ENCODE measurements at places on chromosomes 3 and 15.
A peak's percentile ranks its signal among the peaks of the same experiment; 100 is the strongest.

DNA sequence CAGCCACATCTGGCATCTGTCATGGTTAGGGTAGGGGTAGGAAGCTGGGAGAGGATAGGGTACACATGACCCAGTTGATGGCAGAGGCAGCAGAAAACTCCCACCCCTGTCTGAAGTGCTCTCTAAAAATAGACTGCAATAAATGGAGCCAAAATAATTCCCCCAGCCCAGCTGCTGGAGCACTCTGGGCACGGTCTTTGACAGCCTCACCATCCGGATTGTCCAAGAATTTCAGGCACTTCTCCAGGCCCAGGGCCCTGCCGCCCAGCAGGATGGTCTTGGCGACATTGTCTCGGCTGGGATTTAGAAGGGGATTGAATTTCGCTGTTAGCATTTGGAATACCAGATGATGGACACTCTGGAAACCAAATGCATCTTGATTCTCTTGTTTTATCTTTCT is 103.7 kb downstream of the IQSEC1 start:
- DNase-seq, result no peak

DNA sequence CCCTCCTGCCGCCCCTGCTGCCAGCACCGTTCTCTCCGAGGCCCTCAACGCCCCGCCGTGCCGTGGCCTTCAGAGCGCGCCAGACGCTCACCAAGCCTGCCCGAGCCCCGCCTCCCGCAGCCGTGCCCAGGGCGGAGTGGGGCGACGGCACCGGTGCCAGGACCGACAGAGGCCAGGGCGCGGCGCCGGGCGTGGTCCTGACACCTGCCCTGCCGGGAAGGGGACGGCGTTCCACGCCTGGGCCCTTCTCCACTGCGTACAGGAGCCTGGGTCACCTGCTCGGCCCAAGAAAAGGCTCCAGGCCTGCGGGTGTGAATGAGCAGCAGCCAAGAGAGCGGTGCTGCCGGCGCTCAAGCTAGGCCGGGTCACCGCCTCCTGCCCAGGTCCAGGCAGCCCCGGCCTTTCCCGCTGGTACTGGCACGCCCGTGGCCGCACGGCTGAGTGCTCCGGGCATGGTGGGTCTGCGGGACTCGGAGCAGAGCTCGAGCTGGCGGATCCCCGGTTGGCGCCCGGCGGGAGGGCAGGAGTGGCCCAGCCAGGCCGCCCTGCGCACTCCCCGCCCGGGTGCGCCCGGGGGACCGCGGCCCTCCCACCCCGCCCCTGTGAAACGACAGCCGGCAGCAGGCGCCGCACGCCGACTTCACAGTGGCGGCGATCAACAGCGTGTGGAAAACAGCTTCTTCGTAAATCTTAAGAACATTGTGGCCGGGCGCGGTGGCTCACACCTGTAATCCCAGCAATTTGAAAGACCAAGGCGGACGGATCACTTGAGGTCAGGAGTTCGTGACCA is 4.2 kb downstream of the OCA2 start:
- DNase-seq, result peak; percentile 29

DNA sequence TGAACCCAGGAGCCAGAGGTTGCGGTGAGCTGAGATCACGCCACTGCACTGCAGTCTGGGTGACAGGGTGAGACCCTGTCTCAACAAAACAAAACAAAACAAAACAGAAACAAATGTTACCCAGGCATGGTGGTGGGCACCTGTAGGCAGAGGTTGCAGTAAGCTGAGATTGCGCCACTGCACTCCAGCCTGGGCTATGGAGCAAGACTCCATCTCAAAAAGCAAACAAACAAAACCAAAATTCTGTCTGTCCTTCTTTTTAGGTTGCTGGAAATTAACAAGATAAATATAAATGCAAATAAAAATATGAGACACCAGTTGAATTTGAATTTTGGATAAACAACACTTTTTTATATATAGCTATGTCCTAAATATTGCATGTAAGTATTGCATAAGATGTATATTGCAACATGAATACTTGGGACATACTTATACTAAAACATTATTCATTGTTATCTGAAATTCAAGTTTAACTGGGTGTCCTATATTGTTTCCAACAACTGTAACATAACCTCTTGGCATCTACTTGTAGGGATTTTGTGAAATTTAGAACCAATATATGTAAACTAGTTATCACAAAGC is 4.7 kb upstream of the CEP97 start:
- DNase-seq, result no peak

GRCh38 chr3:73136941-73137340 is 75.5 kb downstream of the EBLN2 start:
- DNase-seq, result no peak

- no peak for DNase-seq
Measured at GRCh38 chr3:174270841-174271240, 588.3 kb upstream of the NAALADL2 start.

GRCh38 chr3:167288737-167289136 is 91.4 kb downstream of the ZBBX start:
- no peak for DNase-seq

GRCh38 chr3:75985432-75985831 is 200.1 kb upstream of the ZNF717 start:
- DNase-seq, result no peak

DNA sequence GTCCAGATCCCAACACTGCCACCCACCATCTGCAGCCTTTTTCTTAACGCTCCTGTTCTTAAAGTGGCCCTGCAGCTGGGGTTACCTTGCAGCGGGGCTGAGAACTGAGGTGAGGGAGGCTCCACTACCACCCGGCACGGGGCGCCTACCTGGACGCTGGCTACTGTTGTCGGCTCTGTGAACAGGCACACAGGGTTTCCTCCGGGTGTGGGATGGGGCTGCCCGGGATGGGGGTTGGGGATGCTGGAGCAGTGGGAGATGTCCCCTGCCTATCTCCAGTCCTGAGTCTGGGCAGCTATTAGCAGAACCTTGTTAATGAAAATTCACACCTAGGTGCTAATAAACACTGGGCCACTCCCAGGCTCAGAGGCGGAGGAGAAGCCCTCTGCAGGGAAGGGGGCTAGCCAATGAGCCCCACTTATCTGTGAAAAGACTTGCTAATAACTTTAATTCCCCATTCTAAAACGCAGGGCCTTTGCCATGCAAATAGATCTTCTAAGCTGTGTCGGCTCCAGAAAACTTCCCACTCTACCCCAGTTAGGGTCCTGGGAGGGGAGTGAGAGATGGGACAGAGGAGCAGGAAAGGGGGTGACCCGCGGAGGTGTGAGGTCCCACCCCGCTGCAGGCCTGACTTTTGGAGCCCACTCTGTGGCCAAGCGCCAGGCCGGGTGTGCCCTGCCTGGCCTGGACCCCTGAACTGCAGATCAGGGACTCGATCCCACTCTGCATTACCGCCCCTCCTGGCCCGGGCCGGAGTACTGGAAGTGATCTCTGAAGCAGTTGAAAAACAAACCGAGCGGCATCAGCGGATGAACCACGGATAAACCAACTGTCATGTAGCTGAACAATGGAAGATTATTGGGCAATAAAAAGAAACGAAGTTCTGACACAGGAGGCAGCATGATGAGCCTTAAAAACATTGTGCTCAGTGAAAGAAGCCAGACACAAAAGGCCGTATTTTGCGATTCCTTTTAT is 3.1 kb downstream of the MESP1 start:
- no peak for DNase-seq

GRCh38 chr15:63857461-63857856 is 23.7 kb upstream of the HERC1 start:
- no peak for DNase-seq

- DNase-seq, result no peak
Measured at GRCh38 chr3:39108200-39108710, 775 bp downstream of the TTC21A start.

- DNase-seq, result no peak
Measured at GRCh38 chr3:147807776-147808175, 398.6 kb downstream of the ZIC1 start.

- no peak for DNase-seq
Measured at GRCh38 chr15:58701376-58701775, 48.1 kb downstream of the ADAM10 start.

- DNase-seq, result no peak
Measured at GRCh38 chr3:179181021-179181472, 32.9 kb downstream of the PIK3CA start.

DNA sequence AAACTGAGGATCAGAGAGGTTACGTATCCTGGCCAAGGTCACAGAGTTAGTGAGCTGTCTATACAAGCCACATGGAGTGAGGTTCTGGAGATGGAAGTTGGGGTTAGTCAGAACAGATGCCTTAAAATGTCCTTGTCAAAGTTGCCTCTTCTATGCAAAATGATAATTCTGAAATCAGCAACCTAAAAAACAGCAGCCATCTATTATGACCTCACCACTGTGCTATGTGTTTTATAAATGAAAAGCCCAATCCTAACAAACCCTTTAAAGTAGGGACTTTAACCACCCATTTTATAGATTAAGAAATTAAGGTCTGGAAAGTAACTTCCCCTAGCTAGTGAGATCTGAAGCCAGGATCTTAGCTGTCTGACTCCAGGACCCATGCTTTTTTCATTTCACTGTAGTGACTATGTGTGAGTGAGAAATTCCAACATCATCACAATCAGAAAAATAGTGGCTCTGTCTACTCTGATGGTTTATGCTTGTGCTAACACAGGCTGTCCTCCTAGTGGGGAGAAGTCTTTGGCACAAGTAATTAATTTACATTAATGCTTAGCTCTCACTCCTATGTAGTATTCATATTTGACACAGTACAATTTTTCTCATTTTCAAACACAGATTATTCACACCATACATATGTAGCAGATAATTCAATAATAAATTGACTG is 143.6 kb downstream of the ANO10 start:
- no peak for DNase-seq

- DNase-seq, result no peak
Measured at GRCh38 chr15:96457841-96458240, 127.3 kb downstream of the NR2F2 start.

DNA sequence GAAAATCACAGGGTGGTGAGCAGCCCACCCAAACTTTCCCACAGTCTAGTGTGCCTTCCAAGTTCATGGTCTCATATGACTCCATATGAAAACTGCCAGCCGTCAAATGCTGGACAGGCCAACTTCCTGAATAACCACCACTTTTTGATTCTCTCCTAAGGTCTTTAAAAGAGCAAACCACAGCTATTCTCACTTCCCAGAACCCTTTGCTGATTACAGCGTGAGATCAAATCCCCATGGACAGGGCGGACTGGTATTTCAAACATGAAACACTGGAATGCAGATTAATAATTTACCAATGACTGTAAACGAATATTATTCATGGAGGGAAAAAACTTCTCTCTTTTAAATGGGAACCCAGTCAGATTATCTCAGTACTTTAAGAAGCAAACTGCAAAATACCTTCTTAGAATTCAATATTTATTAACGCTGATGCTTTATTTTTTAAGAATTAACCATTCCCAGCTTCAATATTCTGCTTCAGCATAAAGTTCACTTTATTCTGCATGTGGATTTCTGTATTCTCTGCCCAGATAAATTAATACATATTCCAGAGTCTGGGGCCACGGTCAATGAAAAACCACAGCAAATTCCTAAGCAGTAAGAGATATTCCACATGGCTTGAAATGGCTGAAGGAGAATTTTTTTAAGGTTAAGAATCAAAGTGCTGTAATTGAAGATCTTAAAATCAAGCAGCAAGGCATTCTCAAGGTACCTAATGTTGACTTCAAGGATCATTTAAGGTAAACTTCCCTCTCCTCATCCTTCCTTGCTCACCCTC is 42.9 kb downstream of the MYO1E start:
- DNase-seq, result no peak

DNA sequence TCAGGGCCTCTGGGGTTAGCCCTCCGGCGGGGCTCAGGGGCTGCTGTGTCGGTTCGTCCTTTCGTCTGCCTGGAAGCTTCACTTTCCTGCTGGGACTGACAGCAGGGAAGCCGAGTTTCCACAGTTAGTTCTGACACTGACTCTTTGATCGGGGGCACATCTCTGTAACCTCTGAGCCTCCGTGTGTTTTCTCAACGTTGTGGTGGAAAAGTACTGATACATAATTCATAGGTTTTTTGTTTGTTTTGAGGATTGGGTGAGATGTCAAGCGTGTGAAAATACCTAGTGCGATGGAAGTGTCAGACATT is 481 bp downstream of the AP4E1 start:
- no peak for DNase-seq

DNA sequence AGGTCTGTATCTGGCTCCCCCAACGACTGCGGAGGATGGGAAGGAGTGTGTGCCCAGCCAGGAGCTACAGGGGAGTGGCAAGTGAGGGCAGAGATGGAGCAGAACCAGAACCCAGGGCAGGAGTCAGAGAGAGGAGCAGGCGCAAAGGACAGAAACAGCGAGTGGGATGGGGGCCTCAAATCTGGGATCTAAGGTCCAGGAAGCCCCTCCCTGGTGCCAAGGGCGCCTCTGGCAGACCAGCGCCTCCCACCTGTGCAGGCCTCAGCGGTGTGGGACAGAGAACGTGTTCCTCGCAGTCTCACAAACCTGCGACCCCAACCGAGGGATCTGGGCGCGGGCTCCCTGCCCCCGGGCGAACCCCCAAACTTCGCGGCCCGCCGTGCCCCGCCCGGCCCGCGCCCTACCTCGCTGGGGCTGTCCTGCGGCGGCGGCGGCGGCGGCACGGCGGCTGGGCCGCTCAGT is 301 bp downstream of the PCBP4 start:
- no peak for DNase-seq

GRCh38 chr3:170735821-170736220 is 134.2 kb downstream of the RPL22L1 start:
- no peak for DNase-seq

- no peak for DNase-seq
Measured at GRCh38 chr3:144181062-144181461, 209.4 kb downstream of the DIPK2A start.

DNA sequence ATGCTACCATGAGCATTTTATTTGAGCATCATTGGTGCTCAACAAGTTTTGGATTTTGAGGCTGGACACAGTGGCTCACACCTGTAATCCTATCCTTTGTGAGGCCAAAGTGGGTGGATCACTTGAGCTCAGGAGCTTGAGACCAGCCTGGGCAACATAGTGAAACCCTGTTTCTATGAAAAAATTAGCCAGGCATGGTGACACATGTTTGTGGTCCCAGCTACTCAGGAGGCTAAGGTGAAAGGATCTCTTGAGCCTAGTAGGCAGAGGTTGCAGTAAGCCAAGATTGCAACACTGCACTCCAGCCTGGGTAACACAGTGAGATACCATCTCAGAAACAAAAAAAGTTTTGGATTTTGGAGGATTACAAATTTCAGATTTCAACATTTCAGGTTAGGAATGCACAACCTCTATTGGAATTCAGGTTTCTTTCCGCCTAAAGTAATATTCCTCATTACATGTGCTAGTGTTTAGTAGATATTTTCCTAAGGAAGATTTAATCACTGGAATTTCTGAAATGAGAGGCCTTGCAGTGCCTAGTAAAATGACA is 27.6 kb downstream of the CNOT10 start:
- no peak for DNase-seq

- no peak for DNase-seq
Measured at GRCh38 chr3:58341376-58341775, 8.7 kb downstream of the PXK start.

GRCh38 chr3:53523346-53523745 is 28.9 kb downstream of the CACNA1D start:
- DNase-seq, result no peak

- no peak for DNase-seq
Measured at GRCh38 chr3:108441518-108441917, 68.9 kb downstream of the MYH15 start.
